ENCODE measurements at places on chromosomes 1 and 21. TPM values are rescaled to one million over a fixed set of nuclear protein-coding genes. Genes with fewer than 3 reads are reported as not detected.

DNA sequence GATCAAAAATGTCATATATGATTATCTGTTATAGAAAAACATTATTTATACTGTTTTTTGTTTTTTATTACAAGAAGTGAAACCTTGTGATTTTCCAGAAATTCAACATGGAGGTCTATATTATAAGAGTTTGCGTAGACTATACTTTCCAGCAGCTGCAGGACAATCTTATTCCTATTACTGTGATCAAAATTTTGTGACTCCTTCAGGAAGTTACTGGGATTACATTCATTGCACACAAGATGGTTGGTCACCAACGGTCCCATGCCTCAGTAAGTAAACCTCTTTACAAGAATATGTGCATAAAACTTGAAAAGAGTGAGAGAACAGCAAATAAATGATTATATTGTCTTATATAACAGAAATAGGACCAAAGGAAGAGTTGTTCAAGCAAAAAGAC, 14.5 kb downstream of the CFHR4 start:
- DNase-seq, result no peak

The FCRL6 gene
- polyA plus RNA-seq, result not detected

The LIPI gene
- not detected for polyA plus RNA-seq

The CCDC190 gene
- 0.55 TPM for polyA plus RNA-seq

The ZNF593 gene
- 30.2 TPM for polyA plus RNA-seq

The OR2L3 gene
- polyA plus RNA-seq, result not detected

The OR2M3 gene
- not detected for polyA plus RNA-seq

The NOTCH2 gene
- 40.7 TPM for polyA plus RNA-seq

GRCh38 chr1:22320587-22321344, 130.9 kb upstream of the ZBTB40 start:
- no peak for DNase-seq

The CXADR gene
- polyA plus RNA-seq, result 0.01 TPM

- DNase-seq, result no peak
Measured at GRCh38 chr1:212611000-212611948, 2.7 kb downstream of the ATF3 start.

The CD84 gene
- polyA plus RNA-seq, result not detected

DNA sequence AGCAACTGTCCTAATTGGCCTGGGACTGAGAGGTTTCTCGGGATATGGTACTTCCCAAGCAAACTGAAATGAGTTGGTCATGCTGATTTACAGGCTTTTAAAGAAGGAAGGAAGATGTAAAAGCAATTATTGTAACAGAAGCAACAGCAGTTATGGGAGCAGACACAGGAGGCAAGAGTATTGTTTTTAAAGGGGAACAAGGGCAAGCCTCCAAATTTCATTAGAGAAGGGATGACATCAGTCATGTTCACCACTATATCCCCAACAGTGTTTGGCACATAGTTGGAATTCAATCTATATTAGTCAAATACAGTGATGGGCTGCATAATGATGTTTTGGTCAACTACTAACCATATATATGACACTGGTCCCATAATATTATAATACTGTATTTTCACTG, 46.0 kb upstream of the JUN start:
- no peak for DNase-seq

The PEX14 gene
- polyA plus RNA-seq, result 3.3 TPM

The NEXN gene
- 7.8 TPM for polyA plus RNA-seq

DNA sequence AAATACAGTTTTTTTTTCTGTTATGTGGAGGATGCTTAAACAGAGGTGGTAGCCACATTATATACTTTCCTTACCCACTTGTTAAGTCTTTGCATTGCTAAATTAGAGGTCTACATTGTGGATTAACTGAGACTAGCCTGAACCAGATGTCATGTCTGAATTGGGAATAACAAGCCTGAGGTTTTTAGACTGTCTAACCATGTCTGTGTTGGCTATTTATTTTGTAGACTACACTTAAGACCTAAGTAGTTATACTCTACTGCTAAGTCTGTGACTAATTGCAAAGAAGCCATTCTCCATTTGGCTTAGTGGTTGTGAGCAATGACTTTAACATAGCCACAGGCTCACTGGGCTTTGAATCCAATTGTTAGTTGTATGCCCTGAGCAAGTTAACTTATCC, 45.4 kb downstream of the CDC14A start:
- DNase-seq, result no peak

DNA sequence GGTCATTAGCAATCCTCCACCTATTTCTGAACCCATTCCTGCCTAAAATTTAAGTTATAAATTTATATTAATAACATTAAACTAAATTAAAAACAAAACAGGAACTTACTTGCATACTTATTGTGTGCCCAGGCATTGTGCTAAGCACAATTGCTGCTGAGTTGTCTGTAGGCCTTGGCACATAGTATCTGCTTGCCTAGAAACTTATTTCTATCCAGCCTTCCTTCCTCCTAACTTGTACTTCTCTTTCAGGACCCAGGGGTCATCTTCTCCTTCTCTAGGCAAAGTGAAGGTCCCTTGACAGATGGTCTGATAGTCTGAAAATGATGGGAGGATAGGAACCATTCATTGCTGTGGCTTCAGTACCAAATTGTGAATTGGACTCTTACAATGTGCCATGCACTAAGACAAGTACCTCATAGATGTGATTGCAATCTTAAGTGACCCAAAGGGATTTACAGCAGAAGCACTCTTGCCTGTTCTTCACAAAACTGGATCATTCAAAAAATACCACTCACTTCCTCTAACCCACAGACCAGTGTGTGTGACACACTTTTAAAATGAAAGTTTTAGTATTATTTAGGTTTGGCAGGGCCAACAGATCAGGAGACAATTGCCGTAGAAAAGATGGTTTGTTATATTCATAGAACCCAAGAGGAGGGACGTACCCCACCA, 10.3 kb upstream of the CD101 start:
- DNase-seq, result no peak

GRCh38 chr1:166272851-166273250, 106.0 kb upstream of the FAM78B start:
- DNase-seq, result no peak

DNA sequence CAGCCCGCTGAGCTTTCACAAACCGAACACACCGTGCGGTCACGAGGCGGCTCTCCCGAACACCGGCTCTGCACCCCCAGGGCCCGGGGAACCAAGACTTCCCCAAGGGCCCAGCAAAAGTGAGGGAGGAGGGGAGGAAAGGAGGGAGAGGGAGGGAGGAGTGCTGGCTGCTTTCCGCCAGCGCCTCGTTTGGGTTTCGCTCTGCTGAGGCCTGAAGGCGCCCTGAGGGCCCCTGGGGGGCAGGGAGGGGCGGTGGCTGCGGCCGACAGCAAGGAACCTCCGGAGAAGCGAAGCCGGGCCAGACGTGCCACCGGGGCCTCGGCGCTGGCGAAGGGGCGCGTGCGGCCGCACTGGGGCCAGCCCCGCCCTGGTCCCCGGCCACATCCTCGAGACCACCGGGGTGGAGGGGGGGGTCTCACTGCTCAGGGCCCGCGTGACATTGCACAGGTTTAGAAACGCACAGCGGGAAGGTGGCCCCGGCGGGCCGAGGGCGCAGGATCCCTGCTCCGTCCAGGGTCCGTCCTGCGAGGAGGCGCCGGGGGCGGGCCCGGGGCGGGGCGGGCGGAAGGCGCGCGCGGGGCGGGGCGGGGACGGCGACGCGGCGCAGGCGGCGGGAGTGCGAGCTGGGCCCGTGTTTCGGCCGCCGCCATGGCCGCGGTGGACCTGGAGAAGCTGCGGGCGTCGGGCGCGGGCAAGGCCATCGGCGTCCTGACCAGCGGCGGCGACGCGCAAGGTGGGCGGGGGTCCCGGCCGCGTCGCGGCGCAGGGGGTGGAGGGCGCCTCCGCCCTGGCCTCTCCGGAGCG, at the start of gene PFKL:
TSS of gene PFKL (plus strand) at position 596 of the 804 bp plus-strand sequence. CDS start at position 649, 53 bp downstream.
- no peak for DNase-seq

DNA sequence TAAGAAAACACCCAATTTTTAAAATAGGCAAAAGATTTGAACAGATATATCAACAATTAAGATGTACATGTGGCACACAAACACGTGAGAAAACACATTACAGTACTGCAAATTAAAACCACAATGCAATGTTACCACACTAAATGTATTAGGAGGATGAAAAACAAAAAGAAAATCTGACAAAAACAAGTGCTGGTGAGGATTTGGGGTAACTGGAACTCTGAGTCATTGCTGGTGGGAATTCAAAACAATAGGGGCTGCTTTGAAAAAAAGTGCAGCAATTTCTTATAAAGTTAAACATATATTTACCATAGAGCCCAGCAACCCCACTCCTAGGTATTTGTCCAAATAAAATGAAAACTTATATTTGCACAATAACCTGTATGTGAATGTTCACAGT, 614.1 kb downstream of the SMYD3 start:
- no peak for DNase-seq

The ELAPOR1 gene
- 1.1 TPM for polyA plus RNA-seq

- peak; percentile 35 for DNase-seq
Measured at GRCh38 chr1:119075614-119076013, 64.8 kb downstream of the WARS2 start.

DNA sequence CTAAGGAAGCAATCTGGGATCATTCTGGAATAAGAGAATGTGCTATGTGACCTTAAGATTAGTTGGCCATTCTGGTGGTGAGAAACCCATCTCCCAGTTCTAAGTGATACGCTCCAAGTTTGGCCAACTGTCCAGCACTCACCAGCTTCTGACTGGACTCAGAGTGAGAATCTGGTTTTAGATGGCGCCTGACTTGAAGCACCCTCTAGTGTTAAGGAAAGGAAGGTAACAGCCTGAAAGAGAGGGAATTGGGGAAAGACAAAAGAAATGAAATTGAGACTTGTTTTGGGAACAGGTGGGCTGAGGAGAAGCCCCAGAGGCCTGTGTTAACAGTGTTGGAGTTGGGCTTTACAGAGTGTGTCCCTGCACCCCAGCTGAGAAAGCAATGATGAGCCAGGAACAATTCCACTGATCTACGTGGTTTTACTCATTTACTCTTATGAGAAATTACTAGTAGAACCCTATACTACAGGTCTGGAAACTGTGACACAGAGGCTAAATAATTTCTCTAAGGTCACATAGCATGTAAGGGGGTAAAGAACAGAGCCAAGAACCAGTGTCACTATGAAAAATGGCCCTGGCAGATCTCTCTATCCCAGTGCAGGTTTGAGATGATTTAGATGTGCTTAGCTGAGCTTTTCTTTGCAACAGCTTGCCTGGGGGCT, 9.3 kb upstream of the FCAMR start:
- DNase-seq, result no peak

DNA sequence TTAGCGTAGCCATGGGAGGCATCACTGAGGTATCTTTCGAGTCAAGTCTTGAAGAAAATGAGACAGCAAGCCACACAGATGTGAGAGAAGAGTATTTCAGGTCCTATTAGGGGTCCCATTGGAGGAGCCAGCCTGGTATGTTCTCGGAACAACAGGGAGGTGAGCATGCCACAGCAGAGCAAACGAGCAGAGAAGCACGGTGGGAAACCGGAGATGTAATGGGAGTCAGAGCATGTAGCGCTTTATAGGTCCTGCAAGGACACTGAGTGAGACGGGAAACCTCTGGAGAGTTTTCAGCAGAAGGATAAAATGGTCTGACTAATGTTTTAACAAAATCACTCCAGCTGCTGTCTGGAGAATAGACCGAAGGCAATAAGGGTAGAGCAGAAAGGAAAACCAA, 15.9 kb downstream of the H3-3A start:
- no peak for DNase-seq

- DNase-seq, result peak; percentile 16
Measured at GRCh38 chr1:224273641-224274040, 56.3 kb downstream of the NVL start.

DNA sequence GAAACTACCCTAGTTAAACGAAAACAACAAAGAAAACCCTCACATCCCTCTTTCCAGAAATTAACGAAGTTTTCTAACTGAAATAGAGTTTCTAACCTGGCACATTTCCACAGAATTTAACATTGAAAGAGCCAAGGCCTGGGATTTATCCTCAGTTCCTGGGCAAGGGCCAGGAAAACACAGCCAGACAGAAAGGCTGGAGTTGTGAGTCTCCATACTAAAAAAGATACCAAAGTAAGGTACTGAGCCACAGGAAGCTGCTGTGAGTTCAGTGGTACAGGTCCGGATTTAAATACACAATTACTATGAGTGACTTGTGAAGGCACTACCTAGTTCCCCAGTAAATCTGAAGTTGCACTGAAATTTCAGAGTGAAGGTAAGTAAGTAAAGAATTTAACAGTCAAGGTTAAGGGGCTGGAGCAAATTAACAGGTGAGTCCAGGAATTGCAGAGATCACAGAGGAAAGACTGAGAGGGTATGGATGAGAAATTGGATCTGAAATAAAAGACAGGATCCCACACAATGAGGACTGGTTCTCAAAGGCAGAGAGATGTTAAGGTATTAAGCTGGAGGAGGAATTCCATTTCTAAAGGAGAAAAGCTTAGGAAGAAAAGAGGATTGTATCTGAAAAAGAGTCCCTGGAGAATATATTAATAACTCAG, 905 bp downstream of the LIX1L start:
- DNase-seq, result no peak

- DNase-seq, result no peak
Measured at GRCh38 chr1:55078470-55078869, 39.1 kb downstream of the PCSK9 start.

- no peak for DNase-seq
Measured at GRCh38 chr1:164589408-164589807, 30.4 kb downstream of the PBX1 start.

The FLG2 gene
- polyA plus RNA-seq, result not detected

Data from BJ (cell line).